Activated CD4-positive, alpha-beta T cell treated with anti-CD3 and anti-CD28 coated beads, Interleukin-2, amount 50 U/mL, for 4 hours (primary cell): ENCODE measurements at places on chromosomes 4 and X.

DNA sequence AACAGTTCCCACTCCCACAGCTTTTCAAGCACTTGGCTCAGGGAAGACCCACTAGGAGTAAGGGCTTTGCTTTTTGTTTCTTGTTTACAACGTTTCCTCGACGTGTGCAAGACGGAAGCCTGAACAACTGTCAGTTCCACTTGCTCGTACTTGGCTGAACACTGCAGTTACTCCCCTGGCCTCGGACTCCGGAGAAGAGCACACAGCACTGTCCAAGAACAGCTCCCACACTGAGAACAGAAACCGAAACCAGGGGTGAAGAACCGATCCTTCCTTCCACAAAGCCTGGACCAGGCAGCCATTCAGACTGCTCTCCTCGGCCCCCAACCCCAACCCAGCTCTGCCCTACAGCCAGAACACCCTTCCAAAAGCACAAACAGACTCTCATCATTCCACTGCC lies 25.5 kb downstream of the IRF2 start:
- DNase-seq = no peak

DNA sequence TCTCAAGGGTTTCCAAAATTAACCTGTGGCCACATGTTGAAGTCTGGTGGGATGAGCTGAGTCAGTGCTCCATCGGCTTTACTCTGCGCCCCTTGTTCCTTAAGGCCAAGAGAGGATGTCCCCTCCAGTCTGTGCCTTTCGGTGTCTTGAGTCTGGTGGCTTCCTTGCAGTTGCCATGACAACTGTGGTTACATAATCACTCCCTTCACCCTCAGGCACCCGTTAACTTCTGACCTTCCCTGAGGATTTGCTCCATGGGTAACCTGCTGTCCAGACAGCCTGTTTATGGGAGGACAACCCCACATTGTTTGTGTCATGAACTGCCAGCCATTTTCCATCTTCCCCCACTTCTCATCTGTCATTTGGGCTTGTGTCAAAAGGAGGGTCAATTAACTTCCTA lies 401.1 kb upstream of the LCORL start:
- no peak for DNase-seq

DNA sequence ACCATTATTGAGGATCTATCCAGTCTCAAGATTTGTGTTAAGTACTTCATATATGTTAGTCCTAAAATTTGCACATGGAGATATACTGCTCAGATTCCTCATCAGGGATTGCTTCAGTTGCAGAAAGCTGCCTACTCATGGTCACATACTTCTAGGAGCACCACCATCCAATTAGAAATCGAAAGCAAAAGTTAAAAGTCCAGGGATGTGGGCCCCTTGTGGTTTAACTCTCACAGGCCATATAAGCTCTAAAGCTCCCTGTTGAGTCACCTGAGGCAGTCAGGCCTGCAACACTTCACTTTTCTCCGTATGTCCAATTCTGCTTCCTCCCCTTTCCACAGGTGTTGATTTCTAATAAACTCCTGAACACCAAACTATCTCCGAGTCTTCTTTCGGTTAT lies 84.2 kb downstream of the CNOT6L start:
- DNase-seq = peak; percentile 6

GRCh38 chrX:1420371-1420770 lies 28.5 kb upstream of the SLC25A6 start:
- DNase-seq = no peak

DNA sequence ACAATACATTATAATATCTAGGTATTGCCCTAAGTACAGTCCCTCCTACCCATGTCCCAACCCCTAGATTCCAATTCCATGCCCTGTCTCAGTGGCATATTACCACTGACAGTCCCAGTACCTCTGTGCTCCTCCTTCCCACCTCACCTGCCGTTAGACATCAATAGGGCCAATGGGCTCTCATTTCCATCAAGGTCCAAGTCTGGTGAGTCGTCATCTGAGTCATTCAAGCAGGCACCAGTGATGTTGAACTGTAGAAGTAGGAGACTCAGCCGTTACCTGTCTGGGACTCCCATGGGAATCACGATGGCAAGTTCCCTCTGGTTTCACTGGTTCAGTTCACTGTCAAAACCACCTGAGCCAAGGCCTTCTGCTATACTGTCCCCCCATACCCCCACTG lies 51.7 kb downstream of the PHF8 start:
- DNase-seq = no peak

GRCh38 chr4:127809173-127809800 lies 27.2 kb downstream of the HSPA4L start:
- DNase-seq = no peak

- DNase-seq = no peak
Measured at GRCh38 chr4:150743564-150744342, 161.8 kb downstream of the MAB21L2 start.

DNA sequence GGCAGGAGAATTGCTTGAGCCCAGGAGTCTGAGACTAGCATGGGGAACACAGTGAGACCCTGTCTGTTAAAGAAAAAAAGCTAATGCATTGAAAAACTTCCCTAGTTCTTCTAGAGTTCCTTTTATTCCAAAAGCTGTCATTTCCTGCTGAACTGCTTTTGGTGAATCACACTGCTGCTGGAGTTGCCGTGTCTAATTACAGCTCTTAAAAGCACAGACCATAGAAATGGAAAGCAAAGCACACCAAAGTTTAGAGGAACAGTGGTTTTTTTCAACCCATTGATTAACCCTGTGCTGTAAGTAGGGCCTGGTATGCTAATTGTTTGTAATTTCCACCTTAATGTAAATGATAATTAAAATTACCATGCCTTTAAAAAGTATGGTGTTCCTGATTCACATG lies 52.4 kb downstream of the SEPTIN11 start:
- DNase-seq = no peak

DNA sequence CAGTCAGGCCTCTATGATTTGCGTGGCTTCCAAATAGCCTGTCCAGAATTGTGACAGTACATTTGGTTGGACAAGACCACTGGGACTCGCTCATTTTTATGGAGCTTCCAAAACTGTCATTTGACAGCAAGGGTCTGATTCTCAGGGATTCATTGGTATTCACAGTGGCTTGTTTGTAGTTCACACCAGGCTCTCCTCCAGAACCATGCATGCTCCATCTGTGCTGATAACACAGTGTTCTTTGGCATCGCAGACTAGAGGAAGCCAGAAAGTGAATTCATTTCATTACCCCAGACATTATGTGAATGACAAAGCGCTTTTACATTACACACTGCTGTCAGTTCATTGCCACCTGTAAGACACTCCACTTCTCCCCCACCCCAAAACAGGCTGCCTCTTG lies 208.3 kb downstream of the ARHGAP10 start:
- no peak for DNase-seq

DNA sequence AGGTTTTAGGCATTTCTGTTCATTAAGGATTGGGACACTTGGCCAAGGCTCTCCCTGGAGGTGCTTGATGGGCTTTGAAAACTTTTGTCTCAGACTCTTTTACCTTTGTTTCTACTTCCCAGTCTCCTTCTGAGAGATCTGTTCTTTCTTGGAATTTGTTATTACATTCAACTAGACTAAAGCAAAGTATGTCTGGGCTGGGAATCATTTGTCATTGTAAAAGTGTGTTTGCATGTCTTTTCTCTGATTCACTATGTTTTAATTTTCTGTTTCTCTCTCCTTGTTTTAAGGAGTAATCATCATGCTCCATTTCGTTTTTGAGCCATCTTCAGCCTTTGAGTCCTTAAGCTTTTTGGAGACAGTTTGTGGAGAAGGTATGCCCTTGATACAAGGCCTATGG lies 12.2 kb upstream of the PGRMC2 start:
- no peak for DNase-seq

DNA sequence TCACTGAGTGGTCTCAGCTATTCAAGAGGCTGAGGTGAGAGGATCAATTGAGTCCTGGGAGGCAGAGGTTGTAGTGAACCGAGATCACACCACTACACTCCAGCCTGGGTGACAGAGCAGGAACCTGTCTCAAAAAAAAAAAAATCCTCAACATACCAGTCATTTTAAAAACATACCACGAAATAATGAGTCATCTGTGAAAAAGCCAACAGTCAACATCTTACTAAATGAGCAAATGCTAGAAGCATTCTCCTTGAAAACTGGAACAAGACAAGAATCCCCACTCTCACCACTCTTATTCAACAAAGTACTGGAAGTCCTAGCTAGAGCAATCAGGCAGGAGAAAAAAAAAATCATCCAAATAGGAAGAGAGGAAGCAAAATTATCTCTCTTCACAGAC lies 104.0 kb upstream of the ARHGEF9 start:
- no peak for DNase-seq

- no peak for DNase-seq
Measured at GRCh38 chrX:133542476-133542875, 127.2 kb upstream of the GPC4 start.

GRCh38 chrX:40018041-40018440 lies 79.7 kb downstream of the BCOR start:
- DNase-seq = no peak

GRCh38 chrX:149131774-149132173 lies 373.3 kb downstream of the IDS start:
- DNase-seq = no peak

GRCh38 chrX:73965833-73966232 lies 338.1 kb upstream of the ZCCHC13 start:
- no peak for DNase-seq

- DNase-seq = no peak
Measured at GRCh38 chrX:3295731-3296130, 50.7 kb downstream of the MXRA5 start.

GRCh38 chrX:65726715-65727114 lies 59.3 kb downstream of the MSN start:
- DNase-seq = no peak

DNA sequence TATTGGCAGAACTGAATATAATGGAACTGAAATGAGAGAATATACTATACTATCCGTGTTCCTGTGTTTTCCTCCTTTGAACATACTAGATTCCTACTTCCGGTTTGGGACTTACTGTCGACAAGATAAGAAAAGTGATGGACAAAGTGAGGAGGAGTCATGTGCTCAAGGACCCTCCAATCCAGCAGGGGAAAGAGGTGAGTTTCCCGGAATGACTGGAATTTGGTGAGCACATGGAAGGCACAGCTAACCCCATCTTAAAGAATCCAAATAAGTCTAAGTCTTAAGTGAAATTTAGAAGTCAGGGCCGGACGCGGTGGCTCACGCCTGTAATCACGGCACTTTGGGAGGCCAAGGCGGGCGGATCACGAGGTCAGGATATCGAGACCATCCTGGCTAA lies 36.6 kb upstream of the SH3D19 start:
- no peak for DNase-seq

- DNase-seq = no peak
Measured at GRCh38 chr4:165458471-165458870, 79.7 kb downstream of the CPE start.

DNA sequence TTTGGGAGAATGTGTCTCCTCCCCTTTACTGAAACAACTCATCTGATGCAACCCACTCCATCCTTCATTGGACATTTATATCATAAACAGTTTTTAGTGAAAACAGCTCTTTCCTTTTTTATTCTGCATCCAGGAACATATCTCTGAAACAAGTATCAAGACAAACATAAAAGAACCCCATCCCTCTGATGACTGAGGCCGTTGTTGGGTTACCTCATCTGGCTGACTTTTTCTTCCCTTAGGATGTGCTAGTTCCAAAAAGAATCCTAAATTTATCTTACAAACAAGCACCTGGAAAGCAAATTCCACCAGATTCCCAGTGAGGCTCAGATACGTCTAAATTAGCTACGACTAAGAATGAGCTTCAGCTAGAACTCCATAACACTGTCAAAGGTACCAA lies 483.7 kb upstream of the INTU start:
- DNase-seq = no peak

GRCh38 chr4:141255016-141255415 lies 34.3 kb downstream of the ZNF330 start:
- no peak for DNase-seq

DNA sequence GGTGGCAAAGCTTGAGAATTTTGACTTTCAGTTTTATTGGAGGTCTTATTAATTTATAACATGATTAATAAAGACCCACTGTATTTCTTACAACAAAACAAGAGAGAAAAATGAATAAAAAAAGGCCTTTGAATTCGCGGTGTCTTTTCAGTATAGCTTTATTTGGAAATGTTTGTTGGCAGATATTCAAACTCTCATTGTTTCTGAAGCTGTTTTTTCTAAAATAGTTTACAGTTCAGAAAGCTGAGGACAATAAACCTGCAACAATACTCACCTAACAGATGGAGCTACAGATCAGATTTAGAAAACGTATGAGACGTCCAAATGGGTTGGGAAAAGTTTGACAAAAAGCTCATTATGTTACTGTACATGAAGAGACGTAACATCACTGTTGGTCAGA lies 2.4 kb upstream of the SPARCL1 start:
- DNase-seq = no peak

DNA sequence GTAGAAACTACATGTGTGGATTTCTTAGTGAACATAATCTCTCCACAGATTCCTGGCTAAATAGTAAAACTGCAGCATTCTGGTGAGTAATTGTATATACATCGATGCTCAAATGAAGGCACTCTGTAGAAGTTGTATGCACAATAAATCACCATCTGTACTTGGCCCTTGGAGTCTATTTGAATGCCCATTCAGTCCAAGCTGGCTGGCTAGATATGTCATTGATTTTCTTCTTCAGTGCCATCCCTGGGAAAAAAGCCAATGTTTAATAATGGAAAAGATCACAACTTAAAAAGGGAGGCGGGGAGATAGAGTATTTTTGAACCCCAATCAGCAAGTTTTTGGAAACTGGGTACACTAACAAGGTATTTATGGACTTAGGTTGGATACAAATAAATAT lies 381.0 kb upstream of the TEX13C start:
- DNase-seq = no peak

- DNase-seq = no peak
Measured at GRCh38 chrX:136936183-136936549, 55.6 kb upstream of the RBMX start.

- DNase-seq = no peak
Measured at GRCh38 chrX:8861908-8862307, 60.7 kb upstream of the FAM9A start.

- no peak for DNase-seq
Measured at GRCh38 chrX:150258463-150259430, 104.4 kb upstream of the MAMLD1 start.

GRCh38 chrX:104922206-104922621 lies 298.3 kb downstream of the TEX13A start:
- DNase-seq = peak; percentile 31

- no peak for DNase-seq
Measured at GRCh38 chr4:31045724-31046318, 325.7 kb downstream of the PCDH7 start.

- no peak for DNase-seq
Measured at GRCh38 chr4:127479031-127479622, 153.6 kb upstream of the INTU start.

- DNase-seq = no peak
Measured at GRCh38 chr4:150387981-150388380, 194.0 kb upstream of the MAB21L2 start.
